B cell (primary cell): ENCODE measurements at places on chromosomes 5 and 9. TPM values are rescaled to one million over a fixed set of nuclear protein-coding genes. Genes with fewer than 3 reads are reported as not detected.

Gene ACTBL2
- total RNA-seq: not detected in 2 replicates

Gene GM2A
- total RNA-seq: 82.7 and 89.3 TPM in 2 replicates

Gene QRFP
- not detected in 2 replicates for total RNA-seq

Gene PALM2AKAP2
- total RNA-seq: not detected in 2 replicates

Gene SIMC1
- 63.5 and 63.8 TPM in 2 replicates for total RNA-seq

Gene PITX1
- not detected in 2 replicates for total RNA-seq

Gene ADAMTS16
- not detected in 2 replicates for total RNA-seq

Gene SPINK7
- total RNA-seq: not detected in 2 replicates

Gene TLE1
- total RNA-seq: 27.6 and 33.5 TPM in 2 replicates

Gene SOX30
- 0.29 and 0.49 TPM in 2 replicates for total RNA-seq

Gene GDA
- not detected in 2 replicates for total RNA-seq

Gene DDX4
- total RNA-seq: not detected in 2 replicates

Gene TMEM174
- total RNA-seq: not detected in 2 replicates

Gene ZFAND5
- 93.8 and 95.3 TPM in 2 replicates for total RNA-seq

Gene FANCG
- total RNA-seq: 38.9 and 40.1 TPM in 2 replicates

Gene OSMR
- not detected in 2 replicates for total RNA-seq

Gene SEMA4D
- 215 and 231 TPM in 2 replicates for total RNA-seq

Gene KLF9
- 12.1 and 12.7 TPM in 2 replicates for total RNA-seq

Gene AQP7
- 0.49 TPM in 1 of 2 replicates, not detected in the other for total RNA-seq

Gene ZNF883
- 0.54 and 0.83 TPM in 2 replicates for total RNA-seq

Gene GRXCR2
- total RNA-seq: not detected in 2 replicates

Gene OTULINL
- total RNA-seq: 0.80 and 0.81 TPM in 2 replicates

Gene PCDHGA11
- 1.5 and 1.8 TPM in 2 replicates for total RNA-seq

Gene PURA
- total RNA-seq: 23.5 and 26.0 TPM in 2 replicates

Gene PPP1R2B
- total RNA-seq: 0.15 and 0.36 TPM in 2 replicates

Gene PCDHA4
- total RNA-seq: not detected in 2 replicates

Gene ARID3C
- not detected in 2 replicates for total RNA-seq

Gene IL3
- not detected in 2 replicates for total RNA-seq

Gene FOXD1
- 0.44 and 0.49 TPM in 2 replicates for total RNA-seq

Gene PCDHGA1
- 0.53 and 0.64 TPM in 2 replicates for total RNA-seq

Gene CARD9
- 0.44 and 0.57 TPM in 2 replicates for total RNA-seq

Gene SPATA9
- total RNA-seq: 0.22 TPM in 1 of 2 replicates, not detected in the other

Gene SPATA31C1
- total RNA-seq: not detected in 2 replicates

Gene GRPEL2
- total RNA-seq: 12.1 and 12.5 TPM in 2 replicates

Gene ANKRD20A1
- total RNA-seq: 1.3 TPM in 1 of 2 replicates, not detected in the other

Gene URM1
- total RNA-seq: 35.6 and 43.8 TPM in 2 replicates

Gene SOHLH1
- not detected in 2 replicates for total RNA-seq
